A673 (cell line): ENCODE measurements at places on chromosomes 5 and 9. TPM values are rescaled to one million over a fixed set of nuclear protein-coding genes. Genes with fewer than 3 reads are reported as not detected.

The ACSL6 gene
- total RNA-seq = not detected in 2 replicates

The ADRA1B gene
- total RNA-seq = not detected in 2 replicates

The ARHGEF37 gene
- total RNA-seq = 0.64 and 1.7 TPM in 2 replicates

The COL5A1 gene
- total RNA-seq = 33.6 and 37.6 TPM in 2 replicates

DNA sequence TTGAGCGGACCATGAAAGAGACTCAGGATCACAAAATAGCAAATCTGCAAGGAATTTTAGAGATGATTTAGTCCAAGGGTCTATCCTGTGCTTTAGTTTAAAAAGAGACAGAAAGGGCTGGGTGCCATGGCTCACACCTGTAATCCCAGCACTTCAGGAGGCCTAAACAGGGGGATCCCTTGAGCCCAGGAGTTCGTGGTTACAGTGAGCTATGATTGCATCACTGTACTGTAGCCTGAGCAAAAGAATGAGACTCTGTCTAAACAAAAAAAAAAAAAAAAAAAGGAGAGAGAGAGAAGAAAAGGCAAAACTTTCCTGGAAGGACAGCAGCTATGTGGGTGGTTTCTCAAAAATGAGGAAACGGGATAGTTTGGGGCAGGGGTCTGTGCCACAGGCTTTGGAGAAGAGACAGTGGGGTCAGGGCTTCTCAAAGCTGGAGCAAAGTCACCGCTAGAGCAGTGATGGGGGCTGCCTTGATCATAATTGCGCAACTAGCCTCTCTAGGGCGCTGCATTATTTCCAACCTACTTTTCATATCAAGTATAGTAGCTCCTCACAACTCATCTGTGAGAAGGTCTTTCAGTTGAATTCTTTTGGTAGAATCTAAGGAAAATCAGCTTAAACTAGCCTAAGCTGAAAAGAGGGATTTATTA is 8.5 kb upstream of the ANKH start:
- DNase-seq = no peak

DNA sequence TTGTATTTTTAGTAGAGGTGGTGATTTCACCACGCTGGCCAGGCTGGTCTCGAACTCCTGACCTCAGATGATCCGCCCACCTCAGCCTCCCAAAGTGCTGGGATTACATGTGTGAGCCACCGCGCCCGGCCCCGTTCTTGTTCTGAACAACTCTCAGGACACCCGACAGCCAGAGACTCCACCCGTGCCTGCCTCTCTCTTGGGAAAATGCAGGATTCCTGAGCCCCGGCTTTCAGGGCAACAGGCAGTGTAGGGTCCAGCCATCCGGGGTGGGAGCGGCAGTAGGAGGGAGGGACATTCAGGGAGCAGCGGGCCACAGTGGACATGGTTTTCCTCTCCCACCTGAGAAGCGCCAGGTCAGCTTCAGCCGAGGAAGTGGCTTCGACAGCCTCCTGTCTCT is 34.4 kb downstream of the NCS1 start:
- DNase-seq = no peak

GRCh38 chr9:20022410-20022809 is 233.6 kb upstream of the SLC24A2 start:
- no peak for DNase-seq

DNA sequence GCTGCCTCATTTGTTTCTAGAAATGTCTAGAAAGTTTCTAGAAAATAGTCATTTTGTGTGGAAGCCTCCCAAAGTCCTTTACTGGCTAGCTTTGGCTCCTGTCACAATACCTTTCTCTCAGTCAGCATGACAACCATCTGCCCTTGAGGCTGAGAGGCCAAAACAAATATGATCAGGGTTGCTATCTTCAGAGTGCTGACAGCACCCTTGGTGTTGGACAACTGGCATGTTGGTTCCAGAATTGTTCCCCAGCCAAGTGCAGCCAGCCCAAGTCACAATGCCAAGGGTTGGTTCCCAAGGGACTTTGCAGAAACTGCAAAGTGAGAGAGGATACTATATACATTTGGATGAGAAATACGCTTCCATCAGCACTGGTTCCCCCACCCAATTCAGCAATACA is 140.9 kb upstream of the GAS1 start:
- no peak for DNase-seq
